Ovary (tissue), 10 donors: ENCODE measurements at places on chromosomes 4 and X. TPM values are rescaled to one million over a fixed set of nuclear protein-coding genes. Genes with fewer than 3 reads are reported as not detected.
A peak's percentile ranks its signal among the peaks of the same experiment; 100 is the strongest.

DNA sequence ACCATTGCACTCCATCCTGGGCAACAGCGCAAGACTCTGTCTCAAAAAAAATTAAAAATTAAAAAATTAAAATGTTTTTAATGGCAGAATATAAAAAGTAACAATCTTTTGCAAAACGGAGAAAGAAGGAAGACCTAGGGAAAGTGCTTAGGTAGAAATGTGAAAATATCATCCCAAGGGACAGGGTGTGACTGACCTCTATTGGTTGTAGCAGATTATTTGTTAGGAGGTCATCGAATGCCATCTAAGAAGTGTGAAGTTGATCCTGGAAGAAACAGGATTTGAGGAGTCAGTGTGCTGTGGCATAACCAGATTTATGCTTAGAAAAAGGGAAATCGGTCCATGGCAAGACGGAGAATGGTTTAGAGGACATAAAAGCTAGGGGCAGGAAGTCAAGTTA, 18.1 kb upstream of the C4orf36 start:
- no peak for DNase-seq

DNA sequence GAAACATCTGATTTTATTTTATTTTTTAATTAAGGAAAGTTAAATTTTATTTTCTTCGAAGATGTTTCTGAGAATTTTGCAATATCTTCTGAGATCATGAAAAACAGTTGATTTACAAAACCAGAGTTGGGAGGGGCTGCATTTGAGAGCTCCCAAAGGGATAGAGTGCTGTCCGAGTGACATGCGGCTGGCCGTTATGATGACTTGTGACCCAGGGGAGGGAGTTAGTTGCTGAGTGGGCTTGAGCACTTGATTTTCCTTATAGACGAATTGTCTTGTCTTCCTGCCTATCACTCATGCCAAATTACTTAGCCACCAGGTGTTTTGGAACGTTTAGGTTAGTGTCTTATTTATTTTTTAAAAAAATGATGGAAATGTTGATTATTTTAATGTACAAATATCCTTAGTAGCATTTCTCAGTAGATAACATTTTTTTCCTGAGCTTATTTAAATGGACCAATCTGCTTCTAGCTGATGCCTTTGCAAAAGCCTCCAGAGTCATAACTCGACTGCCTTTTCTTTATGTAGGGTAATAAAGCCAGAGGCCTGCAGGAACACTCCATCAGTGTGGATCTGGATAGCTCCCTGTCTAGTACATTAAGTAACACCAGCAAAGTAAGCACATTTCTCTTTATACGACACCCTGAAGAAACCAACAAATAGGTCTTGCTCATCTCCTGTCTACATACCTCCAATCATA, 85.2 kb downstream of the PTTG2 start:
- no peak for DNase-seq

GRCh38 chr4:1045595-1046201, 34.3 kb downstream of the FGFRL1 start:
- DNase-seq, result peak; percentile 41

DNA sequence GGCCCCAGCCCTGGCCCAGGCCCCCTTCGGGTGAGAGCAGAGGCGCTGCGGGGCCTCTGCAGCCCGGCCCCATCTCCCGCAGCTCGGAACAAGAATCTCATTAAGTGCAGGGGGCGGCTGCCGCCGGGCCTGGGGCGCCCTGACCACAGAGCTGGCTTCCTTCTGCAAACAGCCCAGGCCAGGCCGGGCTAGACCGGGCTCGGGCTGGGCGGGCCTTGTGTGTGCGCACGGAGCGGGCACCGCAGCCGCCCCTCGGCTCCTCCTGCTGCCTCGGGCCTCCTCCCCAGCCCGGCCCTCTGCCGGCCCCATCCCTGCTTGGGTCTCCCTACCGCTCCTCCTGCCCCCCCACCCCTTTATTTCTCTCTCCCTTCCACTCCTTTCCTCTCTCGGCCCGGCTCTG, 83.3 kb downstream of the EFNB1 start:
- peak; percentile 41 for DNase-seq

DNA sequence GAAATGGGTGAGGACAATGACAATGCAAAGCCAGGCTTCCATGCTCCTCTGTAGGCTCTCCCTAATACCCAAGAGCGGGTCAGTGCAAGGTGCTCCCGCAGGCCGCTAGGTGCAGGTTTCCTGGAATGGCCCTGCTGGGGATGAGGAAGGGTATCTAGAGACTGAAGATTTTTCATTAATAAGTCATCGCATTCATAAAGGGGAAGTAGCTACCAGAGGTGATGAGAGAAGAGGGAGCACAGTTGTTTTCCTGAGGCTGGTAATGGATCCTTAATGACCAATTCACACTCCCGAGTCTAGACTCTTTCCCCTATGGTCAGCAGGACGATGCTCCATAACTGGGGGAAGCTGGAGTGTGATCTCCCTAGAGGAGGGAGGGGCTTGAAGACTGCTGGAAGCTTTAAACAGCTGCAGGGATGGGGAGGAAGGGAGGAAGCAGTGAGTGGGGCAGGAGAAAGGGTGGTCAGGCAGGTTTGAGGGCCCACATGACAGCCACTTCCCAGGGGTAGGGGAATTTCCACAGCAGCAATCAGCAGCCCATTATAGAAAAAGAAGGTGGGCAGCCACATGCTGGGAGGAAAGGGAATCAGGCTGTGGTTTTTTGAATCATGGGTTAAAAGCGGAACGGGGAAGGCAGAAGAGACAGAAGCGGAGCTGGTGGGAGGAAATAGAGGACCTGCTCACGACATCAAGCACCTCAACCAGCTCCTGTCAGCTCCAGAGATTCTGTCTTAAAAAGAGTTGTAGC, 10.2 kb upstream of the ATP6AP2 start:
- no peak for DNase-seq

DNA sequence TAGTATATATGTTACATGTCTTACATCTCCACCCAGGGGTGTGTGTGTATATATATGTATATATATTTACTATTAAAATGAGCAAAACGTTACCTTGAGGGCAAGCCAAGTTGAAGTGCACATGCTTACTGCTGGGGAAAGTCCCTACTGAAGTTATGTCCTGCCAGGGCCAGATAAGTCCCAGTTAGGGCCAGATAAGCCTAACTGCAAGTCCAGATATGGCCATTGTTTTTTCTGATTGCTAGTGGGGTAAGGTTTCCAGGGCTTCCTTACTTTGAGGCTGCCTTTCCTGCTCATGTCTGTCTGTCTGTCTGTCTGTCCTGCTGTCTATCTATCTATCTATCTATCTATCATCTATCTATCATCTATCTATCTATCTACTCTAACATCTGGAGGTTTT, 19.3 kb upstream of the ZNF81 start:
- DNase-seq, result no peak

DNA sequence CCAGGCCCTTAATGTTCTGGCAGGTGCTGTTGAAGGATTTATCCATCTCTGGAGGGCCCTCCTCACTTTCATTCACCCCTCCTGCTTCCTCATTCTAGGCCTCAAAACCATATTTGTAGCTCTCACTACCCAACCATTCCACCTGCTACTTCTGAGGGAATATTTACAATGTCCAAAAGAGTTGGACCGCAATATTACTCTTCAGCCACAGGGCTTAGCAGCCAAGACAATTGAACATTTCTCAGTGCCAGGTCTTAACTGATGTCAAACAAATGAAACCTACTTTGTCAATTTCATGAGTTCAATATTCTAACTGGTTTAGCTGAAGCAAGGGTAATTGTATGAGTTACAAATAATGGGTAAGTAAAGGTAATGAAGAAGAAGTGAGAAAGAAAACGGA, 113.2 kb downstream of the ENOX2 start:
- no peak for DNase-seq

DNA sequence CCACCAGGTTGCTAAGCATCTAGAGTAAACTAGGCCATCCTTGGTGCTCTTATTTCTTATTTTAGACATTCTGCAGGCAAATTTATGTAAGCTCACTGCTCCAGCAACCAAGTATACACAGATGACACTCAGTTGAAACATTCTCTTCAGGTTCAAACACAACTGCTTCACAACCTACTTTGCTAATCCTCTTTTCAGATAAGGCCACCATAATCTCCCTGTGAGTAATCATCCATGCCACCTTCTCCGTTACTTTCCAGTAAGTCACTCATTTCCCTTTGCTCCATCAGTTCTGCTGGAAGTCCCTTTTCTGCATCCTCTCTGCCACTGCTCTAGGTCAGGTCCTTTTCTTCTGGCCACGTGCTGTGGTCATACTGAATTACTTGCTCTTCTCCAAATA, 120.2 kb upstream of the WDFY3 start:
- no peak for DNase-seq

DNA sequence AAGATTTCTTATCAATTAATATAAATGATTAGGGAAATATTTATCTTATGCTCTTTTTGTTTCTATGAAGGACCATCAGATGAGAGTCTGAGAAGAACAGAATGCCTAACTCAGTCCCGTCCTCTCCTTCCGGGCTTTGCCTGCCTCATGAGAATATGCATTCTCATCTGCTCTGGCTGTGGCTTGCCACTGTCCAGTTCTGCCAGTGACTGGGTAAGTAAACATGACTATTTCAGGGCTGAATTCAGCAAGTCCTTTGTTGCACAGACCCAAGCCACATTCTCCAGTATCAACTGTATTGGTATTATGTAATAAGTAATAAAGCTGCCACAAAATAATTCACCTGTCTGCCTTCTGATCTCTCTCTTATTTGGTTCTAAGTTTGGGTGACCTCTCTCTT, 110.7 kb downstream of the WDFY3 start:
- DNase-seq, result no peak

- DNase-seq, result no peak
Measured at GRCh38 chrX:43065978-43066377, 288.0 kb upstream of the PPP1R2C start.

- DNase-seq, result no peak
Measured at GRCh38 chrX:12304261-12304660, 166.0 kb downstream of the FRMPD4 start.

DNA sequence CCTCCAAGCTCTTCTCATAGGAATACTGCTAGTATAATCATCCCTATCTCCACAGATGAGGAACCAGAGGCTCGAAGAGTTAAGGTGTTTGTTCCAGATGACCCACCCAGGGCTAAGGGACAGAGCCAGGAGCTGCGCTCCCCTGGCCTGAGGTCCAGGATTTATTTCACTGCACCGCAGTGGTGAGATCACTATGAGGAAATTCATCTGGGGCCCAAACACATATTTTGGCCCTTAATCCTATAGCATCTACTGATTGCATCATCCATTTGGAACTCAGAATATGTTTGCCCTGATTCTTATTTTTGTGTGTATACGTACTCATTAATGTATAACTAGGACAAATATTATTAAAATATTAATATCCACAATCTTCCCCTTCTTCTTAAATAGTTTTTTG, 100.1 kb upstream of the RBPJ start:
- no peak for DNase-seq

DNA sequence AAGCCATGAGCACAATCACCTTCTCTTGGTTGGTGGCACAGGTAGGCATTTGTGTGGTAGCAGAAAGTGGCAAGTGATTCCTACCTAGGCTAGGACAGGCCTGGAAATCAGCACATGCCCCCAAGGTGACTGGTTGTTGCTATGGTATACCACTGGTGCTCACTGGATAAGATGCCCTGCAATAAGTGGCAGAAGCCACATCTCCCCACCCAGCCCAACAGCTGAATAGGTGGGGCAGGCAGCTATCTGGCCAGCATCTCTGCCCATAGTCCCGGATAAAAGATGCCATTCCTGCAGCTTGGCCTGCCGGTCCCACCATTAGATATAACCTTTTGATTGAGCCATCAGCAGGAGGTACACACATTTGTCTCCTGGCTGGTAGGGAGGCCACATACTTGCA, 21.1 kb downstream of the AMER1 start:
- no peak for DNase-seq

- DNase-seq, result no peak
Measured at GRCh38 chr4:81589262-81589661, 117.6 kb upstream of the RASGEF1B start.

DNA sequence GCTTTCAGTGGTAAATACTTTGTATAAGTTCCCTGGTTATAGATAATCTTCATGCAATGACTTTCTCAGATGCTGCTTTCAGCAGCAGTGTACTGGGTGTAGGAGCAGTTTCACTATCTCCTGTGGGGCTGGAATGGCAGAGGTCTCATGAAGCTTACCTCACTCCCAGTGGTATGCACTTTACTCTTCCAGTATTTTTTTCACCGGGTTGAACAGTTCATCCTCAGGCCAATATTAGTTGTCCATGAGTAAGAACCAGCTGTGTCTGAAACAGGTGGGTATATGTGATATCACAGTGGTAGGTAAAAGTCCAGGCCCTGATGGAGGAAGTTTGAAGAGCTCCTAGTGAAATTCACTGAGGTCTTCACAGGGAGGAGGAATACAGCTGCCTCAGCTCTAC, 351.5 kb upstream of the EMCN start:
- DNase-seq, result no peak

Gene PNMA3
- total RNA-seq, result 3.4 TPM

Gene DRD5
- not detected for total RNA-seq

Gene STEEP1
- total RNA-seq, result 18.9 TPM

Gene ADH5
- 214 TPM for total RNA-seq

Gene PSAPL1
- not detected for total RNA-seq

Gene PALLD
- total RNA-seq, result 96.8 TPM

Gene IL3RA
- total RNA-seq, result 1.8 TPM

Gene RPS6KA6
- total RNA-seq, result 3.9 TPM
